ENCODE measurements at places on chromosomes 5 and 9. TPM values are rescaled to one million over a fixed set of nuclear protein-coding genes. Genes with fewer than 3 reads are reported as not detected.

- no peak for DNase-seq
These were observed 91.8 kb upstream of the TXNDC8 start for GRCh38 chr9:110429453-110429852.

- no peak for DNase-seq
These were observed 435.9 kb upstream of the MPDZ start for GRCh38 chr9:13715430-13715829.

- DNase-seq: no peak
These were observed 95.8 kb upstream of the NR4A3 start for GRCh38 chr9:99725852-99726251.

- no peak for DNase-seq
These were observed 54.0 kb downstream of the NSUN2 start for GRCh38 chr5:6578676-6579343.

DNA sequence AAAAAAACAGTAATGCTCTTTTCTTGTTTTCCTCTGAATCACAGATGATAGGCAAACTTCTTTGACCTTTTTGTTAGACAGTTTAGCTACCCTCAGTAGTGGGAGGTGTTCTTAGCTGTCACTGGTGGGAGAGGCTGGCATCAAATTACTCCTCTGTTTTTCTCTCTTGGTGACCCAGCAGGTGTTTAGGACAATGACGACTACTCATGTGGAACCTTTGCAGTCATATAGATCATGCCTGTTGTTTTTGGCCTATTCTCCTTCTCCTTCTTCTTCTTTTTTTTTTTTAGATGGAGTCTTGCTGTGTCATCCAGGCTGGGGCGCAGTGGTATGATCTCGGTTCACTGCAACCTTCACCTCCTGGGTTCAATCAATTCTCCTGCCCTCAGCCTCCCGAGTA lies 15.4 kb upstream of the NPR2 start:
- DNase-seq: no peak

DNA sequence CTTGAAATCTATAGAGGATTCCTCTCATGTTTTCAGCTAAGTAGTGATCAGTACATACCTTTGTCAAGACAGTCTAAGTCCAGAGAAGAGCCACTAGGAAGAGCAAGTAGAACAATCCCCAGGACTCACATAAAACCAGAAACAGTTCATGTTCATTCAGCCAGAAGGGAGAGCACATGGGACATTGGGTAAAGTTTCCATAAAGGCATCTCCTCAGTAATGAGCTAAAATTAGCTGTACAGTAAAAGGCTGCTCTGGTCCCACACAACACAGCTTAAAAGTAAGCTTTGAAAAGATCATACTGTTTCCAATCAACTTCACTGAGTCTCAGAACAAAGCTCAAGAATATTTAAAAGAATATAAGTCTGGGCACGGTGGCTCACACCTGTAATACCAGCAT lies 32.4 kb downstream of the HOMER1 start:
- DNase-seq: no peak

DNA sequence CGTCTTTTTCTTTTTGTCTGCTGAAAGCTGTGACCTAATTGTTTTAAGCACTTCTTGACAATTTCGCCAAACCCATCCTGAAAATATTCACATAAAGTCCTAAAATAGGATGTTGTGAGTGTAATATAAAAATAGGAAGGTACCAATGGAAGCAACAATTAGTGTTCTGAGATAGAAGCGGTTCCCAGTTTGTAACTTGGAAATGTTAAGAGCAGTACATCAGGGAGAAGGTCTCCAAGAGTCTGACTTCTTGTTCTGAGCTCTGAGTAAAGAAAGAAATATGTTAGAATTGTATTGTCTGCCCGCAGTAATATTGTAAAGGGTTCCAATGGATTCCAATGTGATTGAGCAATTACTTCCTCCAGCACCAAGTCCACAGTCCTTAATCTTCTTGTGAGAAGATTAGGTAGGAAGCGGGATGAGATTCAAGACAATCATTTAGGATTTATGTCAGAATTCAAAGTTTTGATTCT lies 3.9 kb downstream of the VCAN start:
- DNase-seq: no peak

- no peak for DNase-seq
These were observed 118.2 kb downstream of the VCAN start for GRCh38 chr5:83589786-83590185.

- no peak for DNase-seq
These were observed 56.0 kb upstream of the MOCS2 start for GRCh38 chr5:53165431-53166182.

GRCh38 chr9:110900917-110901316 lies 137.4 kb downstream of the LPAR1 start:
- no peak for DNase-seq

DNA sequence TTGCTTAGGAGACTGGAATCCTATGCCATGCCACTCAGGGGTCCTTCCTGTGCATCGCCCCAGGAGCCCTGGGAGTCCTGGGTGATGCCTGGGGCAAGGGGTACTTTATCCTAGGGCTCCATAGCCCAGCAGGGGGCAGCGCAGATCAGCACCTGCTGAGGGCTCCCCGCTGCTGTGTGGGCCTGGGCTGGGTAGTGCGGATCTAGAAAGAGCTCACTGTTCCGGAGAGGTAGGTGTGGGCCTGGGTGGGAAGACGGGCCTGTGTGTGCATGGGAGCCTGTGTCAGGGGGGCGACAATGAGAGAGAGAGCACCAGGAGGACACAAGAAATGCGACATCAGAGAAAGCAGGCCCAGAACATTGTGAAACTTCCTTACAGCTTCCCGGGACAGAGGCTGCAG lies 11.4 kb upstream of the DAB2IP start:
- DNase-seq: no peak

- DNase-seq: no peak
These were observed 6.3 kb upstream of the ADAMTSL1 start for GRCh38 chr9:18467696-18468095.

GRCh38 chr9:4665357-4665756 lies 923 bp downstream of the SPATA6L start:
- DNase-seq: no peak

GRCh38 chr9:132239999-132240840 lies 78.4 kb downstream of the NTNG2 start:
- DNase-seq: no peak

DNA sequence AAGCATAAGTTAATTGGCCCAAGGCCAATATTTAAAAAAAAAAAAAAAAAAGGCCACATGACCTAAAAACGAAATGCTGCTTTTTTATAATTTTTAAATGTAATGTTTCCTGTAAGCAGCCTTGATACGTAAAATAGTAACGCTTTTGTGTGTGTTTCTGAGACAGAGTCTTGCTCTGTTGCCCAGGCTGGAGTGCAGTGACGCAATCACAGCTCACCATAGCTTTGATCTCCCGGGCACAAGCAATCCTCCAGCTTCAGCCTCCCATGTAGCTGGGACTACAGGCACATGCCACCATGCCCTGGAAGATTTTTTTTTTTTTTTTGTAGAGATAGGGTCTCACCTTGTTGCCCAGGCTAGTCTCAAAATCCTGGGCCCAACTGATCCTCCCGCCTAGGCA lies 179.9 kb downstream of the EDIL3 start:
- no peak for DNase-seq

- DNase-seq: no peak
These were observed 35.9 kb upstream of the SARDH start for GRCh38 chr9:133773889-133774655.

GRCh38 chr5:45692481-45692880 lies 3.7 kb downstream of the HCN1 start:
- no peak for DNase-seq

GRCh38 chr9:71253011-71253410 lies 131.6 kb upstream of the TRPM3 start:
- DNase-seq: no peak

- no peak for DNase-seq
These were observed 161.7 kb upstream of the MVB12B start for GRCh38 chr9:126164796-126165525.

DNA sequence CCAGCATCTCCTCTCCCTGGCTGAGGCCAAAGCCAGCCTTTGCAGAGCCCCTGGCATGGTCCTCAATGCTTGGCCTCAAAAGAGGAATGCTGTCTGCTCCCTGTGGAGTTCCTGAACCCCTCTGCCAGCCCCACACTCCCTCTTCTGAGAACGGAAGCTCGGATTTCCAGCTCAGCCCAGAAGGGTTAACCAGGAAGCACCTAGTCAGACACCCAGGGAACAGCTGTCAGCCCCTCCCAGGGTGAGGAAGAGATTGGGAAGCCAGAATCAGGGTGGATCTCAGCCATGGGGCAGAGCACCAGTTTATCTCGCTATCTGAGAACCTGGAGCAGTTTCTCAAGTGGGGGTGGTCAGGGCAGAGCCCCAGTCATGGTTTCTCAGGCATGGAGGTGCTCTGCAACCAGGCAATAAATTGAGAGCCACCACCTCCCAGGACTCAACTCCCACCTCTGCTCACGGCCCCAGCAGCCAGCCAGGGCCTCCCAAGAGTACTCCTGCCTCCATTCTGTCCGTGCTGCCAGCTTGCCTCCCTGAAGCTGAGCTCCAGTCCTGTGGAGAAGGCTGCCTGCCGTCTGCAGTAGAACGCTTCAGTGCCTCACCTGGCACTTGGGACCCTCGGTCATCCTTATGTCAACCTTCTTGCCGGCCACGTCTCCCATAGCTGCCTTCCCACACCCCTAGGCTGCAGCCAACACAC lies 7.6 kb downstream of the FOXE1 start:
- DNase-seq: no peak

- no peak for DNase-seq
These were observed 122.5 kb upstream of the RASGRF2 start for GRCh38 chr5:80837679-80838078.

The GCNT4 gene
- 17.8 TPM for total RNA-seq

The CARTPT gene
- total RNA-seq: not detected

The FAXDC2 gene
- total RNA-seq: 15.0 TPM

The ENDOG gene
- 21.7 TPM for total RNA-seq

The ADAMTS6 gene
- 2.6 TPM for total RNA-seq

The C5orf52 gene
- total RNA-seq: not detected

The COL5A1 gene
- total RNA-seq: 64.7 TPM

The C7 gene
- 209 TPM for total RNA-seq

The KCNIP1 gene
- not detected for total RNA-seq

The JAKMIP2 gene
- total RNA-seq: 1.3 TPM

The SPINK6 gene
- not detected for total RNA-seq

Measured in ureter (tissue), 1 donor.